ENCODE measurements at places on chromosomes 7 and 10.

DNA sequence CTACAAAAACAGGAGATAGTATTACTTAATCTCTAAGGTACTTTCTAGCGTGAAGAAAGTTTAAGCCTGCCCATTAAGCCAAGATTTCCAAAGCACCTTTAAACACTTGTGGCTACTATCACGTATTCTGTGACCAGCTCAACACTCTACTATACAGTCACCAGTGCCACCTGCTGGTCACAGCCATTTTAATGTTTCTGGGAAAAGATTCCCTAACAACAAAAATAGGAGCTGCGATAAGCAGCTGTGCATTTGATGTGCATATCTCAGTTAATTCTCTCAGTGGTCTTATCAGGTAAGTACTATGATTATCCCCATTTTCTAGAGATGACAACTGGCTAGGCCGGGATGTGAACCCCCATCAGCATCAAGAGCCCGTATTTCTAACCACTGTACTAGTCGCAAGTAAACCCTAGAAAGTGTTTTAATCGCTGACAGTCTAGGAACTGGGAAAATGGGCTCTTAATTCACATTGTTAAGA lies 860 bp downstream of the SEC31B start:
- DNase-seq, result no peak

- no peak for DNase-seq
These were observed 42.0 kb downstream of the PAPOLB start for GRCh38 chr7:4819560-4820404.

- DNase-seq, result no peak
These were observed 105.6 kb downstream of the ANKRD26 start for GRCh38 chr10:26994743-26995142.

GRCh38 chr10:36730316-36730715 lies 395.1 kb upstream of the ANKRD30A start:
- DNase-seq, result no peak
